ENCODE measurements at places on chromosomes 11 and 22. TPM values are rescaled to one million over a fixed set of nuclear protein-coding genes. Genes with fewer than 3 reads are reported as not detected.
A peak's percentile ranks its signal among the peaks of the same experiment; 100 is the strongest.

- H3K4me1 ChIP-seq: peaks cover 14% of the 10 kb centered on the region
- no peak overlapping the region for H3K27ac ChIP-seq
- peaks cover 16% of the 10 kb centered on the region for H3K36me3 ChIP-seq
- no peaks in the 10 kb centered on the region for H3K27me3 ChIP-seq
These were observed 4.7 kb downstream of the TANGO2 start for GRCh38 chr22:20025401-20026203.

DNA sequence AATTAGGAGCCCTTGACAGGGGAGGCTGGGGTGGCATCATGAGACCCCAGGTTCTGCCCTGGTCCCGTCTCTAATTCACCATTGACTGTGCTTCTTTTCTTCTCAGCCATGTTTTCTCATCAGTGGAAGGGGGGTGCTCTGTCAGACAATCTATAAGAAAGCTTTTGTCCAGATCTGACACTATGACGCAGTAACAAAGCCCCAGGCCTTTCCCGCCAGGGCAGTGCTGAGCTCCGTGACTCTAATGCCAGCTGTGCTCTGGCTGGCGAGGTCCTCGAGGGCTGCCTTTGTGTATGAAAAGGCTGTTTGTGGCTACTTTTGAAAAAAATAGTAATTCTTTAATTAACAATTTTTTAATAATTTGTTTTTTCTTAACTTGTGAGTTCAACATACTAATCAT lies 3.2 kb downstream of the CD6 start:
- no peaks in the 10 kb centered on the region for H3K4me1 ChIP-seq
- no peaks in the 10 kb centered on the region for H3K36me3 ChIP-seq
- no peak overlapping the region for H3K4me3 ChIP-seq

- no peak overlapping the region for H3K27ac ChIP-seq
- H3K4me3 ChIP-seq: no peak overlapping the region
- no peaks in the 10 kb centered on the region for H3K27me3 ChIP-seq
- H3K4me1 ChIP-seq: peaks cover 3% of the 10 kb centered on the region
These were observed 79.5 kb downstream of the HORMAD2 start for GRCh38 chr22:30159561-30160353.

GRCh38 chr11:70324376-70325115 lies 54.1 kb downstream of the PPFIA1 start:
- H3K4me3 ChIP-seq: no peak overlapping the region
- H3K4me1 ChIP-seq: peaks cover 7% of the 10 kb centered on the region
- H3K36me3 ChIP-seq: peaks cover 92% of the 10 kb centered on the region
- H3K27ac ChIP-seq: no peak overlapping the region
- no peaks in the 10 kb centered on the region for H3K27me3 ChIP-seq

The GRIA4 gene
- not detected for total RNA-seq

DNA sequence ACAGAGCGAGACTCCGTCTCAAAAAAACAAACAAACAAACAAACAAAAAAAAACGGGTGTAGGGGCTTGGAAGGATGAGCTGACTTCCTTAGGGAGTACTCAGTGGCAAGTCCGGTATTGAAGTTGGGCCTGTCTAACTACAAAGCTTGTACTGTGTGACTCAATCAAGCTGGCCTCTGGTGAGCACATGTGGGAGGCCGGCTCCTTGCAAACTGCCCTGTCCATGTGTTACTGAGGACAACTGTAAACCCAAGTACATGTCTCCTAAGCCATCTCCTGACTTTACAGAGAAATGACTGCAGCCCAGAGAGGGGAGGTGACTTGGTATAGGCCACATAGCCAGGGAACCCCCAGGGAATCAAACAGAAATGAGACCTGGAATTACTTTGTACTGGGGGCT lies 11.6 kb downstream of the RIBC2 start:
- no peaks in the 10 kb centered on the region for H3K36me3 ChIP-seq
- peaks cover 40% of the 10 kb centered on the region for H3K4me1 ChIP-seq
- H3K27me3 ChIP-seq: no peaks in the 10 kb centered on the region
- DNase-seq: peak; percentile 73

- peaks cover 3% of the 10 kb centered on the region for H3K4me1 ChIP-seq
- no peak overlapping the region for H3K4me3 ChIP-seq
- H3K27me3 ChIP-seq: no peaks in the 10 kb centered on the region
- peaks cover 77% of the 10 kb centered on the region for H3K36me3 ChIP-seq
- peak; percentile 41 for DNase-seq
- H3K27ac ChIP-seq: no peak overlapping the region
These were observed 22.3 kb downstream of the TNKS1BP1 start for GRCh38 chr11:57302489-57302888.

GRCh38 chr11:123381149-123381548 lies 48.9 kb upstream of the GRAMD1B start:
- no peak for DNase-seq
- H3K4me3 ChIP-seq: no peak overlapping the region
- no peaks in the 10 kb centered on the region for H3K4me1 ChIP-seq

- no peak for DNase-seq
- H3K4me1 ChIP-seq: peaks cover 43% of the 10 kb centered on the region
- no peak overlapping the region for H3K4me3 ChIP-seq
- H3K27ac ChIP-seq: no peak overlapping the region
These were observed 141.2 kb downstream of the CTTN start for GRCh38 chr11:70539360-70540095.

GRCh38 chr11:11758603-11759196 lies 83.1 kb upstream of the USP47 start:
- H3K36me3 ChIP-seq: no peaks in the 10 kb centered on the region
- H3K4me1 ChIP-seq: no peaks in the 10 kb centered on the region
- no peak overlapping the region for H3K4me3 ChIP-seq

The NEFH gene
- total RNA-seq: not detected

GRCh38 chr11:64581057-64581523 lies 9.9 kb upstream of the SLC22A12 start:
- no peak overlapping the region for H3K4me3 ChIP-seq
- peaks cover 42% of the 10 kb centered on the region for H3K27me3 ChIP-seq
- H3K27ac ChIP-seq: no peak overlapping the region
- no peaks in the 10 kb centered on the region for H3K4me1 ChIP-seq
- H3K36me3 ChIP-seq: no peaks in the 10 kb centered on the region
- DNase-seq: no peak

The TMEM45B gene
- not detected for total RNA-seq

The SRSF8 gene
- 5.7 TPM for total RNA-seq

DNA sequence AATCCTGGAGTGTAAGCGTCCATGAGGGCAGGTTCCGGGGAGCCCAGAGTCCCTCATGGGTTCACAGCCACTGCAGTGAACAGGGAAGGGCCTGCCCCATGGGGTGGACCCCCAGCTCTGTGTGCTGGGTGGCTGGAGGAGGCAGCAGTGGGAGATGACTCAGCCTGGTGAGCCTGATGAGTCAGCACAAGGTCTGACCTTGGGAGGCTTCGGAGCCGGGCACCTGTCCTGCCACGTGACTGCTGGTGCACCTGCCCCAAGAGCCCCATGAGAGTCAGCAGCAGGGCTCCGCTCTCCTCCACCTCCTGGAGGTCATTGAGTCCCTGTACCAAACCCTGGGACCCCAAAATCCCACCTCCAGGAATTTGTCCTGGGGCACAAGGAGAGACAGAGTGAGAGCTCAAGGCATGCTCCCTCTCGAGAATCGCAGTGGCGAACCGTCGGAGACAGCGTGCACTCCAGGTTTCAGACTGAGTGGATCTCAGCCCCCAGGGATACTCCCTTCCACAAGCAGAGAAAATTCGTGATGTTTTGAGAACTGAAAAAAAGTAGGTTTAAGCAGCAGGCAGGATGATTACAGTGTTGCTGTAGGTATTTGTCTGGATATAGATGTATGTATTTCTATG lies 1221.7 kb downstream of the BRD1 start:
- no peaks in the 10 kb centered on the region for H3K27me3 ChIP-seq
- no peak for DNase-seq
- no peak overlapping the region for H3K27ac ChIP-seq
- H3K4me3 ChIP-seq: no peak overlapping the region

DNA sequence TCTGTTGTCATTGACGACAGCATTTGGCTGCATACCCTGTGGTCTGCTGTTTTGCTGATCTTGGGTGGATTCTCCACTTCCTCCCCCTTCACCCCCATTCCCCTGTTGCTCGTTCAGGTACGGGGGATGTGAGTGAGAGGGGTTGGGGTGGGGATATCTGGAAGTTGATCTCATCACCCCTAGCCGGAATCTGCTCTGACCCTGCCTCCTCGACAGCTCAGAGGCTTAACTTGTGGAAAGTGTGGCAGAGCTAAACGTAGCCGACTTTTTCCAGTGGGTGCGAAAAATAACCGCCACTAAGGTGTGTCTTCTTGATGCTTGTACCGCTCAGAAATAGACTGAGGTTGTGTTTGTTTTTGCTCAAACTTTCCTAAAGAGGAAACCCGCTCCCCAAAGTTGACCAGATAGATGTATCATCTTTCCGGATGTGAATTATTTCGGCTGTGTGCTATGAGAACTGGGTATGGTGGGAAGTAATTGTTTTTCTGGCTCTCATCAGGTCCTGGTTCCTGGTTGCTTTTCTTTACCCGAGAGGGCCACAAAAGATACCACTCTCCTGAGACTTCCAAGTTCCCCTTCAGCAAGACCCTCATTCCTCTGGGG lies 6.6 kb downstream of the ZBTB16 start:
- H3K27me3 ChIP-seq: peaks cover 7% of the 10 kb centered on the region
- DNase-seq: no peak
- 0 out of 2 replicates have a peak, but pooled peaks cover 3% of the 10 kb centered on the region for H3K4me1 ChIP-seq
- H3K36me3 ChIP-seq: no peaks in the 10 kb centered on the region
- H3K4me3 ChIP-seq: no peak overlapping the region

GRCh38 chr11:68146704-68147474 lies 25.7 kb upstream of the CHKA start:
- no peaks in the 10 kb centered on the region for H3K36me3 ChIP-seq
- no peak overlapping the region for H3K27ac ChIP-seq
- H3K4me1 ChIP-seq: peaks cover 10% of the 10 kb centered on the region
- DNase-seq: no peak
- no peaks in the 10 kb centered on the region for H3K27me3 ChIP-seq
- no peak overlapping the region for H3K4me3 ChIP-seq

DNA sequence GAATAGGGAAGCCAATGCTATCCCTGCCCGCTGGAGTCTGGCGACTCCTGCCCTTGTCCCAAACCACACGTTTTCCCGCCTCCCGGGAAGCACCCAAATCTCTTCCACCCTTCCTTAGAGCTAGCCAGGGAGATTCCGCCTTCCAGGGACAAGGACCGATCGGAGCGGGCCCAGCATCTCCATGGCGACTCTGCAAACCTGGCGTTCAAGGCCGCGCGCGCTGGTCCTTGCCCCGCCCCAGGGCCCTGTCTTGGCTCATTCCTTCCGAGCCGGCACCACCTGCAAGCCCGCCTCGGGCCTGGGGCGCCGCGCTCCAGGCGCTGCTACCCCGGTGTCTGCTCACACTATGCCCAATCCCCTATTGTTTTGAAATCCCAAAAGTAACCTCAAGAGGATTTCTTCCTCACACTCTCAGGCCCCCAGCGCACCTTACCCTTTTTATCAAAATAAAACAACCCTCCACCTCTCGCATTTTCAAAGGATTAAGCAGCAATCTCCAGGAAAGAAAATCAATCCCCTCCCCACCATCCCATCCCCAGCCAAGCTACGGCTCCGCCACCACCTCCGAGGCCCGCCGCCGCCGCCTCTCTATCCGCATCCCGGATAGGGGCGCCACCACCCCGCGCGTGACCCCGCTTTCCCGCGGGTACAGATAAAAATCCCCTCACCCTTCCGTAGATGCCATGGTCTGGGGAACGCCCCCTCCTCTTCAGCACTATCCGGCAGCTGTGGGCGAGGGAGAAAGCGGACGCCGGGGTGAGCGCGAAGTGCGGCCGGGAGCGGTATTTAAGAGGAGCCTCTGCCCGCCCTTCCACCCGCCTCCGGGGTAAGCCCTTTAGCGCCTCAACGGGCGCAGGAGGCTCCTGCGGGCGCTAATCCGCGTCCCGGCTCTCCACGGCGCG lies 825 bp downstream of the SLC1A2 start:
- H3K27ac ChIP-seq: no peak overlapping the region
- no peaks in the 10 kb centered on the region for H3K36me3 ChIP-seq
- DNase-seq: no peak
- peaks cover 8% of the 10 kb centered on the region for H3K4me1 ChIP-seq
- peak overlapping the region; percentile 33 for H3K4me3 ChIP-seq

DNA sequence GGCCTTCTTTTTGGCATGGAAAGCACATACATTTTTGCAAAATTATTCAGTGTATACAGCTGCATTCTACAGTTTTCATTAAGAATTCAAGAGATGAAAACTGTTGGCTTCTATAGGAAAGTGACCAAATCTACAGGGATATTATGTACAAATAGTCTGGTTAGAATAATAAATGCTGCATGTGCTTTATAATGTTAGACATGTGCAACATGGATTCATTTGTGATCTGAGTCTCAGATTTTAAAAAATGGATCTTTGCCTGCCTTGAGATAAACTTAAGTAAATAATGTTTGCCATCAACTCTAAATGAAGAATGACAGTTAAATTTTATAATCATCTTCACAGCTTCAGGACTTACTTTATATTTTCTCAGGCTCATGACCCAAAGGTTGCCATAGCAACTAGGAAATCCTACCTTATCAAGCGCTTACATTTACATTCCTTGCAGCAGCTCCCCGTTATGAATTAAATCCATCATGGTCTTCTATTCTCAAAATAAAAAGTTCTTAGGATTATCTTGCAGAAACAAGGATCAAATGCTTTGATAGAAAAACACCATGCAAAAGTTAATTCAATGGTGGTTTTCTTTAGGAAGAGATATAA lies 200.2 kb downstream of the CADM1 start:
- no peak overlapping the region for H3K4me3 ChIP-seq
- no peaks in the 10 kb centered on the region for H3K27me3 ChIP-seq

The OR9I1 gene
- not detected for total RNA-seq

The SLC22A8 gene
- total RNA-seq: not detected

The SCGB1A1 gene
- not detected for total RNA-seq

The APOA4 gene
- not detected for total RNA-seq

The MYBPC3 gene
- total RNA-seq: not detected

The RFPL1 gene
- total RNA-seq: not detected

GRCh38 chr11:18731949-18732821 lies 6.2 kb upstream of the IGSF22 start:
- DNase-seq: peak; percentile 29
- H3K4me3 ChIP-seq: no peak overlapping the region

DNA sequence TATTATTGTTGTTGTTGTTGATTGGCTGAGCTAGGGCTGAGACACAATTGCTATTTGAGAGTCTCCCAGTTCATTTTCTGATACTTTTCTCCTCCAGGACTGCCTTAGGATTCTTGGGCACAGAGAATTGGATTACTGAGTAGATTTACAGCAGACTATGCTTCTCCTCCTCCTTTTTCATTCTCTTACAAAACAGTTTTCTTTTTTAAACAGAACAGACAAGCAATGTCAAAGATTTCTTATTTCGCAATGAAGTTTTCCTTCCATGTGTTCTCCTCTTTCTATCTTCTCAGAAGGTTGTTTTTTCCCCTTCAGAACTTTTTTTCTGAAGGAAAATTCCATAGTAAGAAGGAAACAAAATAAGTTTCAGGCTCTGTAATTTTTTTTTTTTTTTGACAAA lies 19.8 kb upstream of the TIMP3 start:
- H3K4me1 ChIP-seq: no peaks in the 10 kb centered on the region
- no peaks in the 10 kb centered on the region for H3K36me3 ChIP-seq
- no peak overlapping the region for H3K4me3 ChIP-seq
- no peaks in the 10 kb centered on the region for H3K27me3 ChIP-seq
- no peak for DNase-seq
- no peak overlapping the region for H3K27ac ChIP-seq

All from SJSA1 (cell line).